ENCODE measurements at places on chromosomes 3 and 15.
A peak's percentile ranks its signal among the peaks of the same experiment; 100 is the strongest.

- no peak for DNase-seq
Observed at GRCh38 chr15:93378558-93378957, 289.5 kb upstream of the RGMA start.

DNA sequence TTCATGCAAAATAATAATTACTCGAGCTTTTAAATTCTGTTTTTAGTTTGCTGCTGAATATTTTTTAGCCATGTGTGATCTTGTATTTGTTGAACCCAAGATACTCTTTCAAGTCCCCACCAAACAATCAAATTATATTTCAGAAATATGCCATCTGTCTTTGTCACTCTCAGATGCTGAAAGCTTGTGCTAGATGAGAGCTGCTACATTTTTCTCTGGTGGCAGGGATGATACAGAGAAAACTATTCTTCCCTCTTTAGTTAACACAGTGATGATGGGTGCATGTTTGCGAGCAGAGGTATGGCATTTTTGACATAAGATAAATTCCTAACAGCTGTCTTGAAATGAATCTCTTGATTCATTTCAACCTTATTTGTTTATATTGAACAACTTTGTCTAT is 100.6 kb upstream of the NPHP3 start:
- DNase-seq: no peak

DNA sequence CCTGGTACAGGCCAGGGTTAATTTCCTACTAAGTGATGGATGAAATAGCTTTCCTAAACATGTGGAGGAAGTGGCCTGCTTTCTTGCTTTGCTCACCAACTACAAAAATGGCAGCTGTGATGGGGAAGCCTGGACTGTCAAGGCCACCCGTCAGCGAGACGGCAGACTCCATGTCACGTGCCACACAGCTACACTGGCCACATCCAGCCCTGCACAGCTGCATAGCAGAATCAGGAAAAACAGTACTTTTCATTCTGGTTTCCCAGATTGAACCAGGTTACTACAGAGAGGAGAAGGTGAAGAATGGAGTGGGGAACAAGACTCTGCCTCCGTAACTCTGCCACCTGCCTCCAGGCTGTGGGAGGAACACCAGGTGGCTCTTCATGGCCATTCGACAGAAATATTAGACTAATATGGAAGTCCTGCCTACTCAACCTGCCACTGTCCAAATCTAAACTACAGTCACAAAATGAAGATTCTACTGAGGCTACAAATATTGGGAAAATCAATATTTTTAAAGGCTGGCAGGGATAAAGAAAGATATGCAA is 174.3 kb downstream of the MAGI1 start:
- no peak for DNase-seq

DNA sequence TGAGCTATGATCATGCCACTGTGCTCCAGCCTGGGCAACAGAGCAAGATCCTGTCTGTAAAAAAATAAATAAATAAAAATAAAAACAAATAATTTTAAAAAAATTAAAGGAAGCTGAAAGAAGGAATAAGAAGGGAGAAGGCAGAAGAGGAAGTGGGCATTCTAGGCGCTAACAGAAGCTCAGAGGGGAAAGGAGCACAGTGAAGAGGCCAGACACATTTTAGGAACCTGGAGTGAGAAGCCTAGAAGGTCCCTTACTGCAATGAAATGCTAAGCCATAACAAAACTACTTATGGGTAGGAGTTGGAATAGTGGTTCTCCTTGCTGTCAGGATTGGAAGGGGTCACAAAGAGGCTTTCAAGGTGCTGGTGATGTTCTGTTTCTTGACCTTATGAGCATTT is 64.0 kb downstream of the ITGB5 start:
- DNase-seq: no peak

DNA sequence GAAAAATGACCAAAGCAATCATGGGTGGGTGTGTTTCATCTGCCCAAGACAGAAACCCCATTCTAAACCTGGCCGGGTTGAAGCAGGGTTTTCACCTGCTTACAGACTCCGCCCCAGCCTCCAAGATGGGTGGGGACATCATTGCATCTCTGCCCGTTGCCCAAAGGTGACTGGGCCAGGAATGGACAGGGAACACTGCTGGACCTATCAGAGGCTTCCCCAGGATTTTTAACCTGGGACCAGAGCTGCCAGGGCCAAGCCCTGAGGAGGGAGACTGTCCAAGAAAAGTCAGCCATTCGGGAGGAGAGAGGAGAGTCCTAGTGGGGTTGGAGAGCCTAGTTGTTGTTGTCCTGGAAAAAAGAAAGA is 109.7 kb upstream of the ALDH1A3 start:
- DNase-seq: no peak

GRCh38 chr15:77840991-77841775 is 208.5 kb upstream of the LINGO1 start:
- peak; percentile 24 for DNase-seq

DNA sequence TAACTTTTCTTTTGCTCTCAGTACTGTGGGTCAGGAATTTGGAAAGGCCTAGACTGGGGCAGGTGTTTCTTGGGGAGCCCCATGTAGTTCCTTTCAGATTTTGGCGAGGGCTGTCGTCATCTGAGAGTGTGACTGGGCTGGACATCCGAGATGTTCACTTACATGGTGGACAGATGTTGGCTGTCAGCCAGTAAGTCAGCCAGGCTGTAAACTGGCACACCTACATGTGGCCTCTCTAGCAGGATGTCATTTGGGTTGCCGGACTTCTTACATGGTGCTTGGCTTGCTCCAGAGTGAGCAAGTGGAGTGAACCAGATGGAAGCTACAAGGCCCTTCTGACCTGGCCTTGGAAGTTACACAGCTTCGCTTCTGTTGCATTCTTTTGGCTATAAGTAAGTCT is 20.7 kb downstream of the TATDN2 start:
- DNase-seq: no peak

DNA sequence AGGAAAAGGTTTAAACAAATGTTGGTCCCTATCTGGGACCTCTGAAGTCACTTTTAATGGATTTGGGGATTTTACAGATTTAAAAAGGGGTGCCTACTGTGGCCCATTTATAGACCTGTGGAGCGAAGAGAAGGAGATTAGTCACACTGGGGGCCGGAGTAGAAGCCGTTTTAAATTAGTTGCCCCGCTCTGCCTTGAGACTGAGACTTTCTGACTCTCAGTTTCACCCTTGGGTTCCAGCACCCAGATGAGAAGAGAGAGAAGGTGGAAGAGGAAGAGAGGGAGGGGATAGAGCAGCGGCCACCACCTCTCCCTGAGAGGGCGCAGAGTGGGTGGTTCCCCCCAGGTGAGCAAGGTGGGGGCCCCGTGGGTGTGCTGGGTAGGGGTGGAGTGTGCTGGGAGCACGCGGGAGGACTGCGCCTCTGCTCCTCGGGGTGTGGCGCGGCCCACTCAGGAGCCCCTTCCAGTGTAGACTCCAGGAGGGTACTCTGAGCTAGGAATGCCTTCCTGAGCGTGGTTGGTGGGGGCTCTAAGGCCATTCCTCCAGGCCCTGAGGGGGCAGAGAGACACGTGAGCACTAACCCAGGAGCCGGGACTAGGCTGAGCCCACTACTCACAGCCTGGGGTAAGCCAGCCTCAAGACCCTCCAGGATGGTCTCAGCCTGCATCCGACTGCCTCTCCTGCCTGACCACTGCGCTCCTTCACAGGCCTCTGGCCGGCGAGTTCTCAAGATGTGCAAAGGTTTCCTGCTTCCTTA is 32.6 kb upstream of the RAB6B start:
- no peak for DNase-seq

DNA sequence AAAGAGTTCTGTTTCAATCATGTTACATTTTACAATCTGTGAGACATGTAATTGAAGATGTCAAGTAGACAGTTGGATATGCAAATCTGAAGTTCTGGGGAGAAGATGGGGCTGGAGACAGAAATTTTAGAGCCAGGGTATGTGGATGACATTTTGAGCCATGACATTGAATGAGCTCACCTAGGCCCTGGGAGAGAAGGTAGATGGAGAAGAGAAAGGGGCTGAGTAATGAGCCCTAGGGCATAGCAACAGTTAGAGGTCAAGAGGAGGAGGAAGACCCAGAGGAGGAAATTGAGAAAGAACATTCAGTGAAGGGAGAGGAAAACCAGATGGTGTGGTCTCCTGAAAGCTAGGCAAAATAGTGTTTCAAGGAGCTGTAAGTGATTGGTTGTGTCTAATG is 15.3 kb downstream of the TMEM266 start:
- no peak for DNase-seq

- DNase-seq: no peak
Observed at GRCh38 chr15:100809151-100809550, 70.5 kb upstream of the ALDH1A3 start.

- DNase-seq: no peak
Observed at GRCh38 chr3:134748698-134749097, 46.4 kb upstream of the EPHB1 start.

- DNase-seq: no peak
Observed at GRCh38 chr3:76367281-76367680, 581.9 kb upstream of the ZNF717 start.

DNA sequence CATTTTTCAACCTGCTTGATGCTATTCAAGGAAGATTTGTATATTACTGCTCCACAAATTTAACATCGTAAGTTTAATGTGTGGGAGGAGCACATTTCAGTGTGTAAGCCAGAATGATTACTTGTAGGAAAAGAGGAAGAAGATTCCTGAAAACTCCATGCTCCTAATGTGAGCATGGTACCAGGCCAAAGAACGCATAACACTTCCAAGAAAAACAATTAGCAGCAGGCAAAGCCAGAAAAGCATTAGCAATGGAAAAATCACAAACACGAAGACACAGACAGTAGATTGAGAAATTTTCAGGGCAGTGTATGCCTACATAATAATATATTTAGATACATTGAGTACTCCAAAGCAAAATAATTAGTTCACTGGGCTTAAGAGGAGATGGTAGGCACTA is 96.6 kb upstream of the CBLB start:
- DNase-seq: no peak

DNA sequence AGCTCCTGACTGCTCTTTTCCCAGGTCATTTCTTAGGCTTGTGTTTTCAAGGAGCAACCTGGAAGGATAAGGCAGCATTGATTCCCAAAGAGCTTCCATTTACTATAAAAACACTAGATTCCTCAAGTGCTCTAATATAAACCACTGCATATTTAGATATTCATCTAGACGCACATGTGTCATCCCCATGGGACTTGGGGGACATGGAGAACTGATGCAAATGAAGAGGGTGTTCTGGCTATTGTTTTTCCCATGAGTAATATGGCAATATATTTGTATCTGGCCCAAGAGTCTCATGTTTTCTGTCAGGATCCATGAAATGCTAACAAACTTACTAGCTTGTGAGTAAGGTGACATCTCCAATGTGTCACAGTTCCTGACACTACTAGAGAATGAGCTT is 31.3 kb downstream of the HACD2 start:
- DNase-seq: no peak

DNA sequence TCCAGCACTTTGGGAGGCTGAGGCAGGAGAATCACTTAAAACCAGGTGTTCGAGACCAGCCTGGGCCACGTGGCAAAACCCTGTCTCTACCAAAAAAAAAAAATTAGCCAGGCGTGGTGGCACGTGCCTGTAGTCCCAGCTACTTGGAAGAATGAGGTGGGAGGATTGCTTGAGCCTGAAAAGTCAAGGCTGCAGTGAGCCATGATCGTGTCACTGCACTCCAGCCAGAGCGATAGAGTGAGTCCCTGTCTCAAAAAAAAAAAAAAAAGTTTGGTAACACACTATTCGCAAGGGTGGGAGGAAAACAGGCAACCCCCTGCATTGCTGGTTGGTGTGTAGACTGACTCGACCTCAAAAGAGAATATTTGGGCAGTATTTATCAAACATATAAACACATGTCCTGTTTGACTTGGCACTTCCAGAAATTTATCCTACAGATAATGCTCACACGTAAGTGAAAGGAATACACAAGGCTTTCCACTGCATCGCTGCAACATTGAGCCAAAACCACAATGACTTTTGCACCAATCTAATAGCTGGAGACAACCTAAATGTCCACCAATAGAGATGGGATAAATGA is 3.1 kb upstream of the ANPEP start:
- no peak for DNase-seq

DNA sequence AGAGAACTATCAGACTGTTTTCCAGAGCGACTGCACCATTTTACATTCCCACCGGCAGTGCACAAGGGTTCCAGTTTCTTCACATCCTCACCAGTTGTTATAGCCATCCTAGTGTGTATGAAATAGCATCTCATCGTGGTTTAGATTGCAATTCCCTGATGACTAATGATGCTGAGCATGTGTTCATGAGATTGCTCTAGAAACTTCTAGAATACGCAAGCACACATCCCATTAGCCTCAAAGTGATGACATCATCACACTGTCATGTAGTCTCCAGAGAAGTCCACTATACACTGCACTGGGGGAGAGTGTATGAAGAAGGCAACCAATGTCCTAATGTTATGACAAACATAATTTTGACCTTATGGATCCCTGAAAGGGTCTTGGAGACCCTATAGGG is 30.1 kb downstream of the FBLN2 start:
- no peak for DNase-seq

GRCh38 chr3:114506591-114507300 is 212.9 kb downstream of the TIGIT start:
- peak; percentile 7 for DNase-seq

DNA sequence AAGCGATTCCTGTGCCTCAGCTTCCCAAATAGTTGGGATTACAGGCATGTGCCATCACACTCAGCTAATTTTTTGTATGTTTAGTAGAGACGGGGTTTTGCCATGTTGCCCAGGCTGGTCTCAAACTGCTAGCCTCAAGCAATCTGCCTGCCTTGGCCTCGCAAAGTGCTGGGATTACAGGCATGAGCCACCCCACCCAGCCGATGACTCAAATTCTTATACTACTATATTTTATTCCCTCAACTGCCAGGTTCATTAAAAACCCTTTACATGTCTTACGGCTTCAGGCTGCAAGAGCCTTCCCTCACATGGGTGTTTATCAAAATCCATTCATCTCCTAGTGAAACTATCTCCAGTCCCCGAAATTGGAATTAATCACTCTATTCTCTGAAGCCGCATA is 63.4 kb downstream of the CBLB start:
- peak; percentile 17 for DNase-seq

- DNase-seq: no peak
Observed at GRCh38 chr3:52236424-52236886, 2.5 kb downstream of the TWF2 start.

GRCh38 chr3:79885407-79885806 is 117.6 kb upstream of the ROBO1 start:
- DNase-seq: no peak

DNA sequence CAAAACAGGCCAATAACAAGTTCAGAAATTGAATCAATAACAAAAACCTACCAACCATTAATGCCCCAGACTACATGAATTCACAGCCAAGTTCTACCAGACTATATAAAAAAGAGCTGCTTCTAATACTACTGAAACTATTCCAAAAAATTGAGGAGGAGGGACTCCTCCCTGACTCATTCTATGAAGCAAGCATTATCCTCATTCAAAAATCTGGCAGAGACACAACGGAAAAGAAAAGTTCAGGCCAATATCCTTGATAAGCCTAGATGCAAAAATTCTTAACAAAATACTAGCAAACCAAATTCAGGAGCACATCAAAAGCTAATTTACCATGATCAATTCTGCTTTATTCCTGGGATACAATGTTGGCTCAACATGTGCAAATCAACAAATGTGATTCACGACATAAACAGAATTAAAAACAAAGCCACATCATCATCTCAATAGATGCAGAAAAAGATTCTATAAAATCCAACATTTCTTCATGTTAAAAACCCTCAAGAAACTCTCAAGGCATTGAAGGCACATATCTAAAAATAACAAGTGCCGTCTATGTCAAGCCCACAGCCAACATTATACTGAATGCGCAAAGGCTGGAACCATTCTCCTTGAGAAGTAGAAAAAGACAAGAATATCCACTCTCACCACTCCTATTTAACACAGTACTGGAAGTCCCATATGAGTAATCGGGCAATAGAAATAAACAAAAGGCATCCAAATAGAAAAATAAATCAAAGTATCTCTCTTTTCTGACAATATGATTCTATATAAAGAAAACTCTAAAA is 573.6 kb upstream of the GRM7 start:
- DNase-seq: no peak
